Activated gamma-delta T cell (primary cell): ENCODE measurements at places on chromosomes 16 and 17.

GRCh38 chr17:59406808-59407381 lies 75.4 kb downstream of the YPEL2 start:
- DNase-seq = no peak

DNA sequence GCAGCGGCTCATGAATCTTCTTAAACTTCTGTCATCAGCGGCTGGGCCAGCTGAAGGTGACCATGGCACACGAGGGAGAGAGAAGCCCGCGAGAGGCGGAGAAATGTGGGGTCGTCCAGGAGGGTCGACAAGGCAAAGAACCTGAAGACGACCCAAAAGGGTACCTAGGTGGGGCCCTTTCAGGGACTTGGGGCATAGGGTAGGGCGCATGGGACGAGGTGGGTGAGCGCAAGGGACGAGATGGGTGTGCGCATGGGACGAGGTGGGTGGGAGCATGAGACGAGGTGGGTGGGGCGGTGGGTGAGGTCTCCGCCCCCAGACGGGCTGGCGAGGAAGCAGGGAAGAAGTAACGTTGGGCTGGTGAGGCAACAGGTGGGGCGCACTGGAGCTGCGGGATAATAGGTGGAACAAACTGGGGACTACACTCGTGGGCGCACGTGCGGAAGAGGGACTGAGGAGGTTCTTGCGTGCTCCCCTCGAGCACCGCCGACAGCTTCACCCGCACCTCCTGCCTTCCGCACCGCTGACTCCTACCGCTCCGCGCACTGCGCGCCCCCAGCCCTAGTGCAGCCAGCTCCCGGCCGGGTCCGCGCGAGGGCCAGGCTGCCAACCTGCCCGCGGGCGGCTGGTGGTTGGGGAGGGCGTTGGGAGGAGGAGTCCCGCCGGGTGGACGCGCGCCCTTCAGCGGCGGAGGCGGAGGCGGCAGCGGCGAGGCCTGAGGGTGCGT lies 23.2 kb upstream of the CRYM start:
- DNase-seq = no peak

- no peak for DNase-seq
Measured at GRCh38 chr17:42928714-42929496, 28.3 kb downstream of the G6PC1 start.

- no peak for DNase-seq
Measured at GRCh38 chr16:890217-890616, 80.6 kb downstream of the LMF1 start.

DNA sequence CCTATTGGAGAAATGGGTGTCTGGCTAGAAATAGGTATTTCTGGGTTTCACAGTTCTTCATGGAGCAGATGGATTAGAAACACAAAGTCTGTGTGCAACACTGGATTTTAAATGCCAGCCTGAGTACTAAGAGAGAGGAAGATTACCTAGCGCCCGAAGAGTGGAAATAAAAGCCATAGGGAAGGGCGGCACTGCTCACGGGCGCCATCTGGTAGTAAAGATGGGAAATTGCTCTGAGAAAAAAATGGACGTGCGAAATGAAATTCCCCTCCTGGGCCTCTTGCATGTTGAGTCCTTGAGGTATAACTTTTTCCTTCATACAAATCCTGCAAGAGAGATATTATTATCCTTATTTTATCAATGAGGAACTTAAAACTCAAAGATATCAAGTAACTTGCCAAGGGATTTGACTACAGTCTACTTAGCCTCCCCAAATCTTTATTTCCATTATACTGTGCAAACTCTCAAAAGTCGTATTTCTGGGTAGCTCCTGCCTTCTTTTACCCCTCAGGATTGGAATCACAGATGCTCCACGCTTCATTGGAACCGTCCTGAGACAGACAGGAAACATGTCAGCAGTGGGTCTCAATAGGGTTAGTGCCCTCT lies 72.8 kb downstream of the MMD start:
- DNase-seq = no peak

- DNase-seq = no peak
Measured at GRCh38 chr17:30477774-30478115, 537 bp downstream of the GOSR1 start.

GRCh38 chr17:924711-925475 lies 54.7 kb downstream of the NXN start:
- DNase-seq = no peak

DNA sequence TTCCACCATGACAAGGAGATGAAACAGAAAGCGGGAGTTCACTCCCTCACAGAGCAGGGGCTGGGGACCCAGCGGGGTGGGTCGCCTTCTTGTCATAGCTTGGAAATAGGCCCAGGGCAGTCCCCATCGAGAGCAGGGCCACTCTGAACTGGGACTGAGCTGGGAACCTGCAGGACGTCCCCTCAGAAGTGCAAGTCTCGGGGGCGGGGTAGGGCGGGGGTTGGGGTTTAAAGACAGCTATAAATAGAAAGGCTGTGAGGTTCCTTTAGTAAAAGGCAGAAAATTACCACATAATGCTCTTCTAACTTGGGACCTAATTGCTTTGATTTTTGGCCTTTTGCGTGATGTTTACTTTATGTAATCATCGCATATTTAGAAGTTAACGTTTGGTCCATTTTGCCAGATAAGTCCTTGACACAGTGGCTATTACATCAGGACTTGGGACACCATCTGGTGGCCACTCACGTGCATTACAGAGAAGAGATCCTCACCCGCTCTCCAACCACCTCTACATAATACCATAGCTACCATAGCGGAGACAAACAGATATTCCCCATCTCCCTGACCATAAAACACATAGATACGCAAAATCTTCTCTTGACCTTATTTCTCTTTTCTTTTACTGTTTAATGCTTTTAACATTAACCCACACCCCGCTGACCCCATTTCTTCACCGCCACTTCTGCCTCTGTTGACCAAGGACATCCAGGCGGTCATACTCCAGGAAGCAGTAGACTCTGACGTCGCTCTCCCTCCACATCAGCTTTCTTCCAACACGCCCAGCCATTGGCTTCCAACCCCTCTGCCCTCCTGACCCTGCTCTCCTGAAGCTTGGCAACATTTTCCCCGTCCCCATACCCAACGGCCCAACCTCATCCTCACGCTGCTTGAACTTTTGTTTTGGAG lies 27.5 kb upstream of the PIK3R6 start:
- DNase-seq = no peak

DNA sequence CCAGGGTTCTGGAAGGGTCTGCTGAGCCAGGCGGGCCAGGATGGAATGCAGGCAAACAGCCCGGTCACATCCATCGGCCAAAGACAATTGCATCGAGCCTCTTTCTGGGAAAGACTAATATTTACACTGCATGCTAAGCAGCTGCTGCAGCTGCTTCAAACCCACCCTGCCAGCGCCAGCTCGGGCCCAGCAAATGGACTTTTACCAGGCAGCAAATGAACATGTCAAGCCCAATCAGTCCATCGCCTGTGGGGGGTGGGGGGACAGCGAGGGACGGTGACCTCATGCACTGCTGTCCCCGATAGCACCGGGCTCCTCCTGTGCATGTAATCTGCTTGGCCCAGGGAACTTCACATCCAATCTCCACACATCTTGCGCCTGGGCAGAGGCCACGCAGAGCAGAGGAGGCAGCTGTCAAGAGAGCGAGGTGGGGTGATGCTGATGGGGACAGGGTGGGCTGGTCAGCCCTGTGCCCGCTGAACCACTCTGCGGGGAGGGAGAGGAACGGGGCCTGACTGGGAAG lies 39.4 kb upstream of the CDH5 start:
- no peak for DNase-seq

DNA sequence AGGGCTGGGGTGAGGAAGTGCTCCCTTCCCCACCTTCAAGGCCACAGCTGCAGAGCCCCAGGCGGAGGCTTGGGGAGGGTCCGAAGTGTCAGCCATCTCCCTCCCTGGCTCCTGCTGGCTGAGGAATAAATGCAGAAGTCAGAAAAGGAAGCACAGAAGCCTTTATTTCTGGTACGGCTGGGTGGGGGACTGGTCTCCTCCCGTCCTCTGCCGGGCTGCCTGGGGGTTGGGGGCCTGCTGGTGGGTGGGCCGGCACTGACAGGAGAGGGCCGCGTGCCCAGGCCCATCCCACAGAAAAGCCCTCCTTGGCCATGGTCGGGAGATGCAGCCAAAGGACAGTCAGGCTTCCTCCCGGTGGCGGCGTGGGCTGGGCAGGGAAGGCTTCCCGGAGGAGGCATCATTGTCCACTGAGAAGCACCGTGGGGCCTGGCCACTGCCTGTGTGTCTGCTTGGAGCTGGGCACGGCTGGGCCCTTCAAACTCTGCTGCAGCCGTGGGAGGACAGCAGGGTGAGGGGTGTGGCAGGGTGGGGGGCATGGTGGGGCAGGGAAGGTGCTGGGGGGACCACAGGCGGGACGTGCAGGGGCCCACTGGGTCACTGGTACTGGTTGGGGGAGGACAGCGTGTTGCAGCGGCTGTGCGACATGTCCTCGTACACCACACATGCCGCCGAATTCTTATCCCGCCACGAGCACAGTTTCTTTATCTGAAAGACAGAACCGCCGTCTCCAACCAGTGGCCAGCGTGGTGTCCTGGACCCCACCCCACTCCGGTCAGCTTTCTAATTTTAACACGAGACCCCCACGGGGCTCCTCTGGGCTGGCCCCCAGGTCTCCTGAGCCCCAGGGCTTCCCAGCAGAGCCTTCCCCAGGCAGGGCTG lies 2.4 kb downstream of the CD7 start:
- no peak for DNase-seq

DNA sequence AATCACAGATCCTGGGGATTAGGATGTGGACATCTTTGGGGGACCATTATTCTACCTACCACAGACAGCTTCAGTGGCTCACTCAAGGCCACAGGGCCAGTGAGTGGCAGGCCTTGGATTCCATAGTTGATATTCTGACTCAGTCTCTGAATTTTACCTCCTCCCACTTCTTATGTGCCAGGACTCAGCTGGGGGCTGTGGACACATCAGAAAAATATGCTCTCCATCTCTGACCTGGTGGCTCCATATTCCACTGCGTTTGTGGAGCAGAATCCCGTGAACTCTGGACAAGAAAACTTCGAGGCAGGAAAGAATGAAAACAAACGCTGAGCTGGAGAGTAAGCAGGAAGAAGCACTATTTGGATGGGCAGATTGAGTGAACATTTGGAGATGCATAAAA lies 301.8 kb upstream of the MAF start:
- DNase-seq = no peak

DNA sequence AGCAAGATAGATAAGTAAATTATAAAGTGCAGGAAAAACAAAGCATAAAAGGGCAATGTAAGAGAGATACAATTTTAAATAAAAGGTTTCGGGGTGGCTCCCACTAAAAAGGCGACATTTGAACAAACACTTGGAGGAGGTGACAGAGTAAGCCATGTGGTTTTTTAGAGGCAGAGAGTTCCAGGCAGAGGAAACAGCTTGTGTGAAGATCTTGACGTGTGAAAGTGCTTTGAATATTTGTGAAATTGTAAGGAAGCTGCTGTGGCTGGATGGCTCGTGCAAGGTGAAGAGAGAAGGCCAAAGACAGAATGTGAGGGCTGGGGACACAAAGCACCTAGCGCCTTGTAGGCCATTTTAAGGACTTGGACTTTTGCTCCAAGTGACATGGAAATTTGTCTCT lies 28.6 kb upstream of the HYDIN start:
- DNase-seq = no peak

- no peak for DNase-seq
Measured at GRCh38 chr17:44915321-44915726, at the start of gene GFAP. GFAP (minus strand) TSS chr17:44915500; CDS start chr17:44915486, 14 bp downstream.

- no peak for DNase-seq
Measured at GRCh38 chr16:54774768-54775167, 155.9 kb upstream of the IRX5 start.

GRCh38 chr16:80198311-80199299 lies 342.2 kb upstream of the DYNLRB2 start:
- DNase-seq = no peak

DNA sequence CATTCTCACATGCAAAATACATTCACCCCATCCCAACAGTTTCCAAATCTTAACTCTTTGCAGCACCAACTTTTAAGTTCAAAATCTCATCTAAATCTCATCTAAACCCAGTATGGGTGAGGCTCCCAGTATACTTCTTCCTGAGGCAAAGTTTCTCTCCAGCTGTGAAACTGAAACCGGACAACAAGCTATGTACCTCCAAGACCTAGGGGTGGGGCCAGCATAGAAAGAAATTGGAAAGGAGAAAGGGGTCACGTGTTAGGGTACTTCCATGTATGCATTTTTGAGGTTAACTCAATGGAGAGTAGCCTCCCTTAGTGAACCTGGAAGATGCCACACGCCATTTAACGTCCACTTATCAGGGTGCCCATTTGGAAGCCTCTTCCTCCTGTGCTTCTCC lies 23.9 kb upstream of the LRRC75A start:
- no peak for DNase-seq

DNA sequence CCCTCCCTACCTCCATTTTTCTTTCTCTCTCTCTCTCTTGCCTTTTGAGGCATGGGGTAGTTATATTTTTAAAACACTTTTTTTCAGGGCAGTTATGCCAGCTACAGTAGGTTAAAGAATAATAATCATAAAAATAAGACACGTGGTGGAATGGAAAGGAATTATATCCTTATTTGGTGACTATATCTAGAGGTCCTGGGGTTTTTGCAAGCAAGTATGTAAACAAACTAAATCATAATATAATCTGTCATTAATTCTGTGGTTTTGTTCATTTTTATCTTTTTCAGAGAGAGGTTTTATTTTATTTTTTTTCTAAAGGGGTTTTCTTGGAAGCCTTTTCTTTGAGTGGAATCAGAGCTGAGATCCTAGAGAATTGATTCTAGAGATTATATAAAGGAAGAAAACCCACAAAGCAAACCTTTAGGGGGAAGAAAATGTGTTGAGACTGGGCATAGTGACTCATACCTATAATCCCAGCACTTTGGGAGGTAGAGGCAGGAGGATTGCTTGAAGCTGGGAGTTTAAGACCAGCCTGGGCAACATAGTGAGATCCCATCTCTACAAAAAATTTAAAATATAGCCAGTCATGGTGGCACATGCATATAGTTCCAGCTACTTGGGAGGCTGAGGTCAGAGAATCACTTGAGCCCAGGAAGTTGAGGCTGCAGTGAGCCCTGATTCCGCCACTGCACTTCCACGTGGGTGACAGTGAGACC lies 53.2 kb downstream of the NQO1 start:
- DNase-seq = no peak

DNA sequence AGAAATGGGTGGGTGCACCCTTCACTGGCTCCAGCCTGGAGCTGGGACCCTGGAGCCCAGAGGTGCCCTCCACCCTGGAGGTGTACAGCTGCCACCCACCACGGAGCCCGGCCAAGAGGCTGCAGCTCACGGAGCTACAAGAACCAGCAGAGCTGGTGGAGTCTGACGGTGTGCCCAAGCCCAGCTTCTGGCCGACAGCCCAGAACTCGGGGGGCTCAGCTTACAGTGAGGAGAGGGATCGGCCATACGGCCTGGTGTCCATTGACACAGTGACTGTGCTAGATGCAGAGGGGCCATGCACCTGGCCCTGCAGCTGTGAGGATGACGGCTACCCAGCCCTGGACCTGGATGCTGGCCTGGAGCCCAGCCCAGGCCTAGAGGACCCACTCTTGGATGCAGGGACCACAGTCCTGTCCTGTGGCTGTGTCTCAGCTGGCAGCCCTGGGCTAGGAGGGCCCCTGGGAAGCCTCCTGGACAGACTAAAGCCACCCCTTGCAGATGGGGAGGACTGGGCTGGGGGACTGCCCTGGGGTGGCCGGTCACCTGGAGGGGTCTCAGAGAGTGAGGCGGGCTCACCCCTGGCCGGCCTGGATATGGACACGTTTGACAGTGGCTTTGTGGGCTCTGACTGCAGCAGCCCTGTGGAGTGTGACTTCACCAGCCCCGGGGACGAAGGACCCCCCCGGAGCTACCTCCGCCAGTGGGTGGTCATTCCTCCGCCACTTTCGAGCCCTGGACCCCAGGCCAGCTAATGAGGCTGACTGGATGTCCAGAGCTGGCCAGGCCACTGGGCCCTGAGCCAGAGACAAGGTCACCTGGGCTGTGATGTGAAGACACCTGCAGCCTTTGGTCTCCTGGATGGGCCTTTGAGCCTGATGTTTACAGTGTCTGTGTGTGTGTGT lies 46.8 kb downstream of the IL21R start:
- DNase-seq = no peak
